Fibroblast of skin of abdomen (primary cell): ENCODE measurements at places on chromosomes 3 and 15.

DNA sequence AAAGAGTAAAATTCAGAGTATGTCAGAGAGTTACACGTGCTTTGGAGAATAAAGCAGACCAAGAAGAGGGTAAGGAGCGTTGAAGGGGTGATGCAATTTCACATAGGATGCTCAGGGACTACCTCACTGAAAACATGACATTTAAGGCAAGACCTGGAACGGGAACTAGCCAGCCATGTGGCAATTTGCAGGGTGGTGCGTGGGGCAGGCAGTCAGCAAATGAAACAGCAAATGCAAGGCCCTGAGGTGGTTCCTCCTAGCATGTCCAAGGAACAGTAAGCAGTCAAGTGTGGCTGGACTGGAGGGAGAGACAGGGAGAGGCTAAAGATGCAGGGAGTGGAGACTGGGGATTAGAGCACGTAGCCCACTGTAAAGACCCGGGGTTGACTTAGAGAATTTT lies 146.1 kb upstream of the LPP start:
- DNase-seq = no peak

DNA sequence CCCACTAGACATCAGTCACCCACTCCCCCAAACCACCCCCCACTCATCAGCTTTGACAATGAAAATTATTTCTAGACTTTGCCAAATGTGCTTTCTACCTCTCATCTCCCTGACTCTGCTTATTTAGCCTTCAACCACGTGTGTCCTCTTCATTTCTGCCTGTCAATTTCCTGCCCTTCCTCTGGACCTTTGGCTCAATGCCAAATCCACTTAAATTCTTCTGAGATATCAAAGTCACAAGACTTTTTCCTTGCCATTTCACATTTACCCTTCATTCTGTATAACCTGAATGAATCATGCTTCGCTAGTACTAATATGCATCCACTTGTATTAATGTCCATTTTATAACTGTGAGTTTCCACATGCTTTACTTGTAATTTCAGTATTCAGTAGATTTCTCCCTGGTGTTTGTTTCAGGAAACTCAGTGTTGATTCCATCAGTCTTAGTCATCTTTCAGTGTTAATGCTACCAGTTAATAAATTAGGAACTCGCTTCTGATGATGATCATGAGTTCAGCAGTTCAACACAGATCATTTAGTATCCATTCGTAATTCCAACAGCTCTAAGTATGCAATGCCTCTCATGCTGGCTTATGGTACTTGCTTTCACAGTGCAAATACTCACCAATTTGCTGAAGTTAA lies 128.2 kb upstream of the OSTN start:
- peak; percentile 44 for DNase-seq

GRCh38 chr3:53416530-53416929 lies 69.2 kb upstream of the DCP1A start:
- no peak for DNase-seq

DNA sequence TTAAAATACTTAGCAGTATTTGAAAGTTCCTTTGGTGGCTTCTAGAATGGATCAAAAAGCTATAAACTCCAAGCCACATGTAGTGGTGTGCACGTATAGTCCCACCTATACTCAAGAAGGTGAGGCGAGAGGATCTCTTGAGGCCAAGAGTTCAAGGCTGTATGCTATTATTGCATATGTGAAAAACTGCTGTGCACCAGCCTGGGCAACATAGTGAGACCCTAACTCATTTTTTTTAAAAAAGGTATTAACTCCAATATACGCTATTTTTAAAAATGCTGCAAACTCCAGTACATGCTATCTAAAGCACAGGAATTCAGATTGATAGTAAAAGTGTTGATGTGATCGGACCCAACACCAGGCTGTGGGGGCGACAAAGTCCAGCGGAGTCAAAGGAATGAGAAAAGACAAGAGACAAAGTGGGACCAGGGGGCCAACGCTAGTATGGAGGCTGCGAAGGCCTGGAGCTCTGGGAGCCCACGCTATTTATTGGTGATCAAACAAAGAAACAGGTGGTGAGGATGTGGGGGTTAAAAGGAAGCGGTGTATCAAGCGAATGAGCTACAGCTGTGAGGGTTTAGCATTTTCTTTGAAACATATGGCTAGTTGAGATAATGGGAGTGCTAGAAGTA lies 66.6 kb downstream of the ARIH1 start:
- no peak for DNase-seq

GRCh38 chr15:70576276-70576675 lies 187.1 kb downstream of the UACA start:
- no peak for DNase-seq

DNA sequence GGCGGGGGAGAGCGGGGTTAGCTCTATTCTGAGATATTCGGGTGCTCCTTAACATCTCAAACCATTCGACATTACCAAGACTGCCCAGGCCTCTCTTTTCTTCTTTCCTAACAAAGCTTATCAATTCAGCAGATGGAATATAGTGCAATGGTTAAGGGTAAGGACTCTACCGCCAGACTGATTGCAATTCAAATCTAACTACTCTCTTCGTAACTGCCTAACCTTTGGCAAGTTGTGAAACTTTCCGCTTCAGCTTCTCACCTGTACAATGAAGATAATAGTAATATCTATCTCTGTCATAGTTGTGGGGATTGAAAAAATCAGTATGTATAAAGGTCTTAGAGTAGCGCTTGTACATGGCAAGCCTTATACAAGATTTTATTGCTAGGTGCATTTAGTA lies 972 bp downstream of the UBA5 start:
- DNase-seq = no peak

DNA sequence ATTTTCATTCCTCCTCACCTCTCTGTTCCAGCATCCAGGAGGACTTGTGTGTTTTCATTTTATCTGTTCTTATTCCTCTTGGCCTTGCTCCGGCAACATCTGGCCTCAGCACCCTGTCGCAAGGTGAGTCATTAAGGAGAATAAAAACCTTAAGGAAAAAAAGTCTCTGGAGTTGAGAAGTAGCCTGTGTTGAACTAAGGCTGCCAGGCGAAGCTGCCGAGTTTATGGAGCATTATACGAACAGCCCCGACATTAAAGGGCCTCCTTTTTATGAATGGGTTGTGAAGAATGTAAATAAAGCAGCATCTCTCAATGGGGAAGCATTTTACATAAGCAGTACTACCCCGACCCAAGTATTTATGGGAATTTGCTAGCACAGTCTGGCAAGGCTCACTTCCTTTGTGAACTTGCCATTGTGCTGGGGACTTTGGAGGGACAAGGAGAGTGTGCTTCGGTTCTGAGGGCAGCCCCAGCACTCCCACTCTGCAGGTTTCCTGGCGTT lies 4.7 kb downstream of the BAHD1 start:
- peak; percentile 57 for DNase-seq

GRCh38 chr3:87997298-87997697 lies 61.5 kb downstream of the CGGBP1 start:
- DNase-seq = no peak

- peak; percentile 80 for DNase-seq
Measured at GRCh38 chr3:8964436-8965370, 1.4 kb upstream of the RAD18 start.

DNA sequence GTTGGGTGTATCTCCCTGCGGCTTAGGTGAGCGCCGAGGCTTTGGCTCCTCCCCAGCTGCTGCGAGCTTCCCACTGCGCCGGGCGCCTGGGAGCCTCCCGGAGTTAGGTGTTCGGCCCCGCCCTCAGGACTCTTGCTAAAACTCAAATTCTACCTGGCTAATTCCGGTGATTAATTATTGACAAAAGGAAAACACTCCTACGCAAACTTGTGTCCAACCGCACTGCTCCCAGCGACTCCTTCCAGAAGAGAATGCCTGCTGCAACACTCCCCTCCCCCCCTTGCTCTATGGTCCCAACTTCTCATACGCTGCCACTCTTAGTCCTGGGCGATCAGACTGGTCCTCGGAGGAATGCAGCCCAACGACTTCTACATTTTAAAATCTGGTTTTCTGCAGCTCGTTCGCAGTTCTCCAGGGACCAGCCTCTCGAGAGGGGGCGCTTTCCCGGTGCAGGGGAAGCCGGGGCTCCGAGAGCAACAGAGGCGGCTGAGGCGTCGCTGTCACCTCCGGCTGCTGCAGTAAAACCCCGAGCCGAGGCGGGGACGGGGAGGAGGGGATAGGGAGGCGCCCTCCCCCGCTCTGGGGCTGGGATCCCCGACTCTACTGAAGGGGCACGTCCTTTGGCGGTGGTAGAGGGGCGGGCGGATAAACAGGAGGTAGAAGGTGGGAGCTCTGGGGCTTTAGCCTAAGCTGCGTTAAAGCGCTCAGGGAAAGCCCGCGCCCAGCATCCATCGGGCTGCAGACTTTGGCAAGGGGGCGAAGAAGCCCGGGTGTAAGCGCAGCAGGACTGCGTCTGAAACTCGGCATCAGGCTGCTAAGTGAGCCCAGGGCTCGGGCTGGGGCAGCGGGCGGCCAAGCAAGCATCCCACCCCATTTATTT lies at the start of gene SPTSSB:
Gene SPTSSB, minus strand, starts transcription at position 77 of the 880 bp plus-strand sequence. CDS start 25,194 bp downstream, outside the sequence.
- DNase-seq = no peak

GRCh38 chr3:15456321-15456720 lies 28.9 kb downstream of the EAF1 start:
- no peak for DNase-seq

DNA sequence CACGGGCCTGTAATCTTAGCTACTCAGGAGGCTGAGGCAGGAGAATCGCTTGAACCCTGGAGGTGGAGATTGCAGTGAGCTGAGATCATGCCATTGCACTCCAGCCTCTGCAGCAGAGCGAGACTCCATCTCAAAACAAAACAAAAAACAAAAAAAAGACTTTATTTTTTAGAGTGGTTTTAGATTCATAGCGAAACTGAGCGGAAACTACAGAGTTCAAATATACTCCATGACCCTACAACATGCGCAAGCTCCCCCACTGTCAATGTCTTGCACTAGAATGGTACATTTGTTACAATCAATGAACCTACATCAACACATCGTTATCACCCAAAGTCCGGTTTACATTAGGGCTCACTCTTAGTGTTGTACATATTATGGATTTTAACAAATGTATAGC lies 2.2 kb upstream of the CRTAP start:
- DNase-seq = no peak

GRCh38 chr3:15345608-15346137 lies 13.3 kb upstream of the SH3BP5 start:
- no peak for DNase-seq

DNA sequence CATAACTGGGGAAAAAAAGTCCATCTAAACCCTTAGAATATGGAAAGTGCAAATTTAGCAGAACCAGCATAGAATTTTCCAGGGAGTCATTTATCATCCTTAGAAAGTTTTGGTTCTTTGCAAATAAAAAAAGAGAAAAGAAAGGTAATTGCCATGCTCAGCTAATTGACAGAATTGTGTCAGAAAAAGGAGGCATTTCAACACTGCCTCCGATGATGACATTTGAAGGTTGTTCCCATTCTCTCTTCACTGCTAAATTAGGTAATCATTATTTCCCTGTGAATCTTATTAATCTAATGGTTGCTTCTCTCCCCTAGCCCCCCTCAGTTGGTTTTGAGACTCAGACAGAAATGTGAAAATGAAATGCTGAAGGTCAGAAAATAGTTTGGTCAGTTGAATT lies 139.2 kb downstream of the PDCD6IP start:
- DNase-seq = no peak

DNA sequence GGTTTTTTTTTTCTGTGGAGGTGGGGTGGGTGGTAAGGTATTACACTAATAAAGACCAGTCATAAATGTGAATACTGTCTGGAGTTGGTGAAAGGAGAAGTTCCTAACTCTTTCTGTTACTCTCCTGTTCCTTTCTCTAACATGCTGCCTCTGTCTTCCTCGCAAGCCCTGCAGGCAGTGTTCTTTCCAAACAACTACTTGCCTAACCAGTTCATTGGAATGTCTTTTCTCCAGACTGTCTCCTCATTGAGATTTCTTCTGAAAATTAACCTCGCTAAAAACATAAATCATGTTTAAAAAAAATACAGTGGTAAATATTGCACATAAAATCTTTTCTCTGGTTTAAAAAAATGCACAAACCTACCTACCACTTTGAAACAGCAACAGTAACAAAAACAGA lies 135.2 kb downstream of the TP63 start:
- peak; percentile 27 for DNase-seq

- DNase-seq = no peak
Measured at GRCh38 chr3:149577801-149578200, 80.0 kb downstream of the WWTR1 start.

GRCh38 chr3:179544981-179545645 lies 17.6 kb upstream of the ACTL6A start:
- peak; percentile 92 for DNase-seq

DNA sequence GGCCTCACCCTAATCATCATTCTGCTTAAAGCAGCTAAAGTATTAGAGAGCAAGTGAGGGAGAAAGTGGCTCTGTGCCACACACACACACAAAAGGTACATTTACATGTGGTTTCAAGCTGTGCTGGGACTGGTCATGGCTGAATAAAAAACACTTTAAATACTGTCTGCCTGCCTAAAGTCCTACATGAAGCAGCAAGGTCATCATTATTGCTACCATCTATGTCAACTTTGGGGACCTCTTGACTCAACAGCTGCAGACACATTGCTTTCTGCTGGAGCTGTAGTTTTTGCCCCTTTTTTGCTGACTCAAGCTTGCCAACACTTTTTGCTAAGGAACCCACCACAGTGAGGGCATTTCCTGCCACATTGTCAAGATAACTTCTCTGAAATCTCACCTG lies 1237.9 kb downstream of the ROBO2 start:
- no peak for DNase-seq

- peak; percentile 75 for DNase-seq
Measured at GRCh38 chr3:144875211-144875610, 903.6 kb downstream of the DIPK2A start.

DNA sequence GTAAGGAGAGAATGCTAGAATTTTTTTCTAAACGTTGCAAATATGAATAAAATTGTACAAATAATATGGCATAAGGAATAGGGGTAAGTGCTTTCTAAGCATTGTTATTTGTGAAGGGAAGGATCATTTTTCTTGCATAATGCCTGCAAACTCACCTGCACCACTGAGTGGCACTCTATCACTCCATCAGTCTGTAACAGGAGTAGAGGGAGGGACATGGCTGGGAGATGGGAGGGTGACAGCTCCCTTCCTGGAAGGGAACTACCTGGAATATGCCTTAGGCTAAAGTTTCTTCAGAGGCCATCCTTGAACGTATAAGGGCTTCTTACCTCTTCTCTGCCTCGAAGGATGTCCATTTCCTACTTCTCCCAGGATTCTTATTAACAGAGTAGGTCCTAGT lies 3.0 kb downstream of the NAALADL2 start:
- no peak for DNase-seq
